ENCODE measurements at places on chromosomes 13 and 19.

- DNase-seq = peak; percentile 91
Measured at GRCh38 chr19:17334414-17335409, at the start of gene ANO8. ANO8 (minus strand) TSS chr19:17334855; CDS start chr19:17334670, 185 bp downstream.

DNA sequence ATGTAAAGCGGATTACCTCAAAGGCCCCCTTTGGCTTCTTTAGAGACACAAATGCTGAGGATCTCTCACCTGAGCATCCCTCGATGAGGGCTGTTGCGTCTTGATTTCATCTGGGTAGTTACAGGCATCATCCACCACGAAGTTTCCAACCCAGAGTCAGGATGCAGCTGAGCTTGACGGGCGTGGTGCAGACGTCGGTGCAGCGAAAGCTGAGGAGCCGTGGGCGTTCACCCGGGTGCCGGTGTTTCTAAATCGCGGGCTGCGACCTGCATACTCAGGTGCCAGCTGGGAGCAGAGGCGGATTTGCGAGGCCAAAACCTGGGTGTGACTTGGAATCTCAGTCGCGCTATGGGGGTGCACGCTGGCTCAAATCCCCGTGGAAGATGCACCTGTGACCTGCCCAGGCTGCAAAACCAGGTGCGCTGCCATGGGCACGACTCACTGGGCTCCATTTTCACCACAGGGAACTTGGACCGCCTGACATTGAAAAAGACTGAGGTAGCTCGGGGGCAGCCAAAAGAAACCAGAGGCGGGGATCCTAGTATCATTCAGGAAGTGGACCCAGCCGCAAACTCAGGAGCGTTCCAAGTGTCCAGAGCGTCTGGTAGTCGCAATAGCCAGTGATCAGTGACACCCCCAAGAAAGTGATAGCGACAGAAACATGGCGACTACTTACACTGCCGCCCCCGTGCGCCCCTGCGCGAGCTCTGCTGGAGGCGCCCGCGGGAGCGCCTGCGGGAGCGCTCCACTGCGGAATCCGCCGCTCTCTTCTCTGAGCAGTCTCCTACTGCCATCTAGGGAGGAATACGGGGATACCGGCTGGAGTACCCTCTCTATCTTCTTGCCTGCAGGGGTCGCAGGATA, 36.4 kb upstream of the IGFL4 start:
- DNase-seq = peak; percentile 66

GRCh38 chr19:49155820-49156346, 687 bp upstream of the HRC start:
- DNase-seq = no peak

GRCh38 chr13:27472941-27473340, 22.6 kb upstream of the MTIF3 start:
- DNase-seq = no peak

All from kidney glomerular epithelial cell (primary cell).